Left hindlimb (tissue), 1 donor: ENCODE measurements at places on chromosomes 2 and 18.

GRCh38 chr18:42229211-42230210 lies 274.5 kb downstream of the PIK3C3 start:
- DNase-seq: no peak

DNA sequence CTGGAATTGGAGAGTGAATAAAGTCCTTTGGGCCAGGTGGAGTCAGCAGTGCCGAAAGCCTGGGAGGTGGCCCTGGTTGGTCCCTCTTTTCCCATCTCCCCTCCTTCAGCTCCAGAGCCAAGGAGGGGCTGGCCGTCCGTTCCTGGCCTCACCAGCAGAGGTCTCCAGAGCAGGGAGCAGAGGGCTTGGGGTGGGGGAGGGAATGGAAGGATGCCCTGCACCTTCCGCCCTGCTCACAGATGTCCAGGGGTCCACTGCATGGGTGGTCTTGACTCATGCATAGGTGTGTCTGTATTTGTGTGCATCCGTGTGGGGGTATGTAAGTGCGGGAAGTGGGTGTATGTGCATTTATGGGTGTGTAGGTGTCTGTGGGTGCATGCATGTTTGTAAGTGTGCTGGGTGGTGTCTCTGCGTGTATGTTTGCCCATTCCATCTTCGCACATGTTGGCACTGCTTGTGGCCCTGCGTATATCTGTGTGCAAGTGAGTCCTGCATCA lies 201.8 kb downstream of the ZFP36L2 start:
- peak; percentile 75 for DNase-seq

GRCh38 chr2:190053426-190053825 lies 9.1 kb downstream of the MSTN start:
- DNase-seq: no peak

DNA sequence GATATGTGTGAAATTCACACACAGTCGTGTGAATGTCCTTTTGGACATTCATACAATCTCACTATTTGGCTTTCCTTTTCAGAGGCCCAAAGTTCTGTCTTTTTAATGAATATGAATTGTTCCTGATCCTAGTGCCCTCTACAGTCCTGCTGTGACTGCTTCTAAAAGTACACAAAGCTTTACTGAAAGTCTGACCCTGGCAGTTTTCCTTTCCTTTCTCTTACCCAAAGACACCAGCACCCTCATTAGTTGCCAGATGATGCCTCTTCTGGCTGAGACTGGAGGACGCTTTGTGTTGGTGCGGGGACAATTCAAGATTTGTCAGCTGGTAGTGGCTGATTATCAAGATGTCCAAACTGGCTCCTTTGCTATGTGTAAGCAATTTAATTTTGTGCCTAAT lies 81.8 kb upstream of the CDCA7 start:
- no peak for DNase-seq

DNA sequence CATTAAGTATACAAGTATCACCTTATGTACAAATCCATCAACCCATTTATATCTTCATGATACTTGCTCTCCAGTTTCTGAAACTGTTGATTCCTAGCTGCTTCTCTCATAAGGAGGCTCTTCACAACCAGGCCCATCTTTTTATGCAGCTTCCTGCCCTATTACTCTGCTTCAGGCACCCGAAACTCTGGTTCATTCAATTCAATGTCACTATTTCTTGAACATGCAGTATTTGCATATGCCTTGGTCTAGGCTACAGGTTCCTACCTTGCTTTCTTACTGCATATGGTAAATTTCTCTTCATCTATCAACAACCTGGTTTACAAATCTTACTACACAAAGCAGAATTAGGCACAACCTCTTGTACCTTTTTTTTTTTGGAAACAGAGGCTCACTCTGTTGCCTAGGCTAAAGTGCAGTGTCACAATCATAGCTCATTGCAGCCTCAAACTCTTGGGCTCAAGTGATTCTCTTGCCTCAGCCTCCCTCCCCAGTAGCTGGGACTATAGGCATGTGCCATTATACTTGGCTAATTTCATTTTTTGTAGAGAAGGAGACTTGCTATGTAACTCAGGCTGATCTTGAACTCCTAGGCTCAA lies 2.7 kb upstream of the CDKL4 start:
- DNase-seq: no peak

DNA sequence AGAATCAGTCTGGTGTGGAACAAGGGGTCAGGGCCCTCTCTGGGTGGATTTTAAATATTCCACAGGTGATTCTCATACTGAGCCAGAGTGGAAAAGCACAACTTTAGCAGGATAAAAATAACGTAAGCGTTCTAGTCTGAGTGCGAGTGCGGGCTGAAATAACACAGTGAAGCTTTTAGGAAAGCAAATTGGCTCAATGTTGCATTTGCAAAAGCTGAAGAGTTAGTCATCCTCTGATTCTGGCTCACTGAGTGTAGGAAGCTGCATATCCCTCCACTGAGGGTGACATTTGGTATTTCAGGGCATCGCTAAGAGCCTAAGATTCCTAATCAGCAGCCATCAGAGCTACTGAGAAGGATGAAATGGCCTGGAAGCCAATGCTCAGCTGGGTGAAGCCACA lies 134.7 kb downstream of the RIF1 start:
- DNase-seq: no peak

DNA sequence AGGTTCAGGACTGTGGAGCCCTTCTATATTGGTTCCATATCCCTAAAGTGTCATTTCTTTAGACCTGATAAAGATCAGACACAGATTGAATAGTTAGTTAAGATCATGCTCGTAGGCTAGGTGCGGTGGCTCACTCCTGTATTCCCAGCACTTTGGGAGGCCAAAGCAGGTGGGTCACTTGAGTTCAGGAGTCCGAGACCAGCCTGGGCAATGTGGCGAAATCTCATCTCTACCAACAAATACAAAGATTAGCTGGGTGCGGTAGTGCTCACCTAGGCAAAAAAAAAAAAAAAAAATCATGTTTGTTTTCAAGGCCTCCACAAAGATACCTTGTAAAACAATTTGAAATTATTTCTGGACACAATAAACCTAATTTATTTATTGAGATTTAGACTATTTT lies 4.6 kb upstream of the ANKAR start:
- no peak for DNase-seq

- no peak for DNase-seq
Observed at GRCh38 chr18:57715073-57715472, 88.0 kb downstream of the ATP8B1 start.

DNA sequence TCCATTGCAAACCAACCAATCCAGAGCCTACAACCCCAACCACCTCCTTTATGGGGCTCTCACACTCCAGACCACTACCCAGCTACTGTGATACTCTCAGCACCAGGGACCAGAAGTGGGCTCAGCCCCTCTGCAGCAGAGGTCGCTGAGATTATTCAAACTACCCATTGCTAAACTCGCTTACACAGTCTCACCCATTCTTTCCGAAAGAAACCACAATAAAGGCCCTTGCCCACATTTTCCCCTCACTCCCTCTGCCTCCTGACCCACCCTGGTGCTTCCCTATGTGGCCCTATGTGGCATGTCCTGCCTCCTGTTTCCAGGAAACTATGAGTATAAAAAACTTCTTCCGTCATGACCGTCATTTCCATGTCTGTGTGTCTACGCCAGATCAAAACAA lies 10.7 kb downstream of the TEX51 start:
- DNase-seq: no peak

DNA sequence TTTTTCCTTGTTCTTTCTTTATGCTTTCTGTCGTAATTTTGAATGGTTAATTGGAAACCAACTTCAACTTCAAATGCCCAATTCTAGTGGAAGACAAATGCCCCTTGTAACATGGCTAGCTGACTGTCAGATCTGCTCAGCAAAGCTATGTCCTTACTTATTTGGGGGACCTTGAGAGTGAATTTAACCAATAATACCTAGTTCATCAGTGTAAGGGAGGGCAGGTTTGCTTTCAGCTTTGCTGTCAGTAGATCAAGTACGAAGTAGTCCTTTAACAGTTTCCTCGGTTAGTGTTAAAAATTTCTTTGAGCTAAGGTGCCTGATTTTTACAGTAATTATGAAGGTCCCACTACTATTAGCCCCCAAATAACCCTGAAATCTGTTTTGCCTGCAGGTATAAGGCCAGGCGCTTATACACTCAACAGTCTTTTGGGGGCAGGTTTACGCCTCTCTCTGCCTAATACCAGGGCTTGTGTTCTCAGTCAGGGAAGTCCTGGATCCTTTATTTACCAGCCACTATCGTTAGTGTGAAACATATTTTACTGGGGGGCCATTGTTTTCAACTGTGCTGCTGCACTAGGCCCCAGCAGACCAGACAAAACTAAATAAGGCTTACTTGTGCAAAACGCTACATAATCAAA lies 165.1 kb upstream of the KCNJ3 start:
- no peak for DNase-seq

GRCh38 chr18:3094338-3094684 lies 81.4 kb upstream of the LPIN2 start:
- DNase-seq: no peak

DNA sequence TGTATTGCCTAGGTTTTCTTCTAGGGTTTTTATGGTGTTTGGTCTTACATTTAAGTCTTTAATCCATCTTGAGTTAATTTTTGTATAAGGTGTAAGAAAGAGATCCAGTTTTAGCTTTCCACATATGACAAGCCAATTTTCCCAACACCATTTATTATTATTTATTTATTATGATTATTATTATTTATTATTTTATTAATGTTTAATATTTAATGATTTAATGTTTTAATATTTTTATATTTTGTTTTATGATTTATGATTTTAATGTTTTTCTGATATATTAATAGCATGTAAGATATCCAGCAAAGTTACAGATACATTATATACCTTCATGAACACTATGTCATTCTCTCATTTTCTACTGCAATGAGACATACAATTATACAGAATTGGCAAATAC lies 1082.0 kb downstream of the DSC3 start:
- DNase-seq: no peak

DNA sequence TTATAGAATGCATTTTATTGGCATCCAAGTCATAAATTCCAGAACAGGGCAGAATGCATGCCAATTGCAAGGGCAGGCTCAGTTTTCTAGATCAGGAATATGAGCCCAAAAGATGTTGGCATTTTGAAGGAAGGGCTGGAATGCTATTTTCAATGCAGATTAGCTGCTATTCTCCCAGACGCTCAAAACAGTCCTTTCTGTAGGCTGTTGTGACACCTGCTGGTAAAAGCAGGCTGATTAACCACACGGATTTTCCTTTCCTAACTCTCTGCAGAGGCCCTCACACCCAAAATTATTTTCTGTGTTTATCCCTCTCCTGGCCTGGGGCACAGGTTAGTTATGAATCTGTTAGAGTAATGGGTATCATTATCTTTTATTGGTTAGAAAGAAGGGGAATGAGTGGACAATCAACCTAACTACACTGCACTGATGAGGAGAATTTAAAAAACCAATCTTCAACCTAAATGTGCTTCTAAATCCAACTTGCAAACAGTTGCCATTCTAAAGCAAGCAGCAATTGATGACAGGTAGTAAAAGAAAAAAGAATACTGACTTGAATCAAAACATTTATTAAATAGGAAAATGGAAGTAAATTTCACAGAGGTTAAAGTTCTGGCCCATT lies 94.0 kb downstream of the PLA2R1 start:
- peak; percentile 27 for DNase-seq

GRCh38 chr2:211049321-211050018 lies 493.1 kb downstream of the CPS1 start:
- DNase-seq: no peak

- DNase-seq: no peak
Observed at GRCh38 chr18:49524951-49525350, 36.9 kb upstream of the LIPG start.

DNA sequence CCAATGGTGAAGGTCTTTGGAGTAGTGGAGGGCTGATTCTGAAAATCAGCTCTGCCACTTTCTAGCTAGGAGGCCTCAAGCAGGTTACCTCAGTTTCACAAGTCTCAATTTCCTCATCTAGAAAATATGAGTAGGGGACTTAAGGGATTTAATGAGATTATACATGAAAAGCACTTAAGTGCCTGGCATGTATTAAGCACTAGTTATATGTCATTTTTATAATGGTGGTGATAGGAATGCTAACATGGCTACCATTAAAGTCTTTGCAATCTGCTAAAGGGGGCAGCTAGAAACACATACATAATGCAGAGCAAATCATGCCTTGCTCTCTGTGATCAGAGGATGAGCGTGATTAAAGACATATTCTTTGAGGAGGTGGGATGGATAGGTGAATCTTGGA lies 640.9 kb upstream of the ZEB2 start:
- DNase-seq: no peak

GRCh38 chr2:43977677-43978375 lies 18.0 kb downstream of the LRPPRC start:
- DNase-seq: no peak

GRCh38 chr2:68879296-68879695 lies 8.1 kb upstream of the BMP10 start:
- DNase-seq: no peak

- peak; percentile 54 for DNase-seq
Observed at GRCh38 chr2:54708584-54709335, 14.7 kb upstream of the EML6 start.

- DNase-seq: no peak
Observed at GRCh38 chr2:235219048-235219447, 267.2 kb downstream of the SH3BP4 start.

GRCh38 chr18:71293322-71293721 lies 1004.5 kb downstream of the SOCS6 start:
- DNase-seq: no peak

GRCh38 chr2:78979380-78980151 lies 45.9 kb upstream of the REG3G start:
- DNase-seq: peak; percentile 77

DNA sequence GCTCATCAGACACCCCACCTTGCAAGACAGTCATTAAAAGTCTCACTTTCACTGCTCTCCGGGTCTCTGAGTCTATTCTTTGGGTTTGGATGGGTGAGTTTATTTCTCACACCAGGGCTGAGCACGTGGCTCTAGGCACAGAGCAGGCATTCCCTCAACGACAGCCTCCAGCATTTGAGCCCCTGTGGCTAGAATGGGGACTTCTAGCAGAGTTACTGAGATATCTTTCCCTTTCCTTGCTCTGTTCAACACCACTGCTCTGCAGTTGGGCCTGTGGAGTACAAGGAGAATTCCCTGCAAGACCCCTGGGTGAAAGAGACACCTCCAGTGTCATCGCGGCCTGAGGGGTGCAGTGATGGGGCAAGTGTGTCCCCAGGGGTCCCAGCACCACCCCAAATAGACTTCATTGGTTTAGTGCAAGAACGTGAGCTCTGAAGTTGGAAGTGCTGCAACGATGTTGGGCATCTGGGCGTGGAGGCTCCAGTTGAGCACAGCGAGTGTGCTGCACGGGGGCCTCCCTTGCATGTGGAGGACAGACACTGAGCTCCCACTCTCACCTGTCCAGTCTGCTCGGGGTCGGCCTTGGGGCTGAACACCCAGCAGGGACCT lies 184.1 kb upstream of the HS6ST1 start:
- no peak for DNase-seq

- no peak for DNase-seq
Observed at GRCh38 chr2:157178874-157179273, 78.6 kb upstream of the GALNT5 start.
